ENCODE measurements at places on chromosomes 7 and 10.

DNA sequence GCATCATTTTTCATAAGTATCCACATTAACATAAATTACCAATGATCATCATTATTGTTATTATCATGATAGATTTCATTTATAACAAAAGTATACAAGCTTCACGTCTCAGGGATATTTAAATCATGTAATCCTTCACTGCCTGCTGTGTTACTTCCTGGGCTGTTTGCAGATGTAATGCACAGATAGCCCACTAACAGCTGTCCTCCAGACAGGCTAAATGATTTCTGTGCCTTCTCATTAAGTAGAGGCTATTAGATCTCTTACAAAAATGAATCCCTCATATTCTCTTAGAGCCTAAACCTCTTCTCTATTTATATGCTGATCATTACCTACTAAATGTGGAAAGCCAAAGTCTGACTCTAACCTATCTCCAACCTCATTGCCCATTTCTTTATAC is 9.3 kb downstream of the PCLO start:
- DNase-seq: no peak

DNA sequence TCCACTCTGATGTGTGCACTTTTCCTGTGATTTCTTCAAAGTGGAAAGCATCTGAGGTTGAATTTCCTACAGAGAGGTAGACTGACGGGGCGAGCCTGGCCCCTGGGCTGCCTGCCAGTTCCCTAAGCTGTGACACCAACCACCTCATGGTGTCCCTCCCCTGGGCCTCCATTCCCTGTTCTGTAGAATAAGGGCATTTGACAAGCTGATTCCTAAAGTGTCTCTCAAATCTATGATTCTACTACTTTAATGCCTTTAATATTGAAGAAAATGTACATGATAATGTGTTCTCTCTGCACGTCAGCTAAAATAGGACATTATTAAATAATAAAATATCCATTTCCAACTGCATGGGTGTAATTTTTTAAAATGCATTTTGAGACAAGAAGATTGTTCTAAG is 105.1 kb downstream of the SEC61G start:
- DNase-seq: no peak

GRCh38 chr10:113947184-113948041 is 93.0 kb downstream of the NHLRC2 start:
- DNase-seq: no peak

DNA sequence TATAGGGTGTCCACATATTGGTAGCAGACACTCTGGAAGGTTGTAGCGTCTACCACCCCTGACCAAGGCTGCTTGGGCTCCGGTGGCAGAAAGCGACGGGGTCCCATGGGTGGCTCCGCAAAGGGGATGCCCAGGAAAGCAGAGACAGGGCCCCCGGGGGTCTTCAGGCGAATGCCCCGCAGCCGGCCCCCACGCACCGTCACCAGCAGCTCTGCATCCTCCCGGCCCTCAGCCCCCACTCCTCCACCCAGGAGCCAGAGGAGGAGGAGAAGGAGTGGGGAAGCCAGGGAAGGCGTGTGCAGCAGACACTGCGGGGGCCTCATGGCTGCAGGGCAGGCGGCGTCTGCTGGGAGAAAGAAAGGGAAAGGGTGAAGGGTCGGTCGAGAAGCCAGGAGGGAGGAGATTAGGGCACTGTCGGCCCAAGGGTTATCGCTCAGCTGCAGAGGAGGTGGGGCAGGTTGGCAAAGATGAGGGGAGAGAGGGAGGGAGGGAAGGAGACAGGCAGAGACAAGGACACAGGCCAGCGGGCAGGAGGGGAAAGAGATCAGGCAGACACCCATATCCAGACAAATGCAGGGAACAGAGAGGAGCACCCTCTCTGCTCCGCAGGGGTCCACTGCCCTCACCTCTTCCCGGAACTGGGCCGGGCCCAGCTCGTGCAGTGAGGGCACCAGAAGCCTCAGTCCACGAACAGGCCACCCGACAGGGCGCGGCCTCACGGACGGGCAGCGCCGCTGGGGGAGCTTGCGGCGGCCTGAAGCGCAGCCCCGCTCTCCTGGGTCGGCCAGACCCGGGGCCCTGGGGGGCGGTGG is 1.6 kb downstream of the ACHE start:
- DNase-seq: no peak

DNA sequence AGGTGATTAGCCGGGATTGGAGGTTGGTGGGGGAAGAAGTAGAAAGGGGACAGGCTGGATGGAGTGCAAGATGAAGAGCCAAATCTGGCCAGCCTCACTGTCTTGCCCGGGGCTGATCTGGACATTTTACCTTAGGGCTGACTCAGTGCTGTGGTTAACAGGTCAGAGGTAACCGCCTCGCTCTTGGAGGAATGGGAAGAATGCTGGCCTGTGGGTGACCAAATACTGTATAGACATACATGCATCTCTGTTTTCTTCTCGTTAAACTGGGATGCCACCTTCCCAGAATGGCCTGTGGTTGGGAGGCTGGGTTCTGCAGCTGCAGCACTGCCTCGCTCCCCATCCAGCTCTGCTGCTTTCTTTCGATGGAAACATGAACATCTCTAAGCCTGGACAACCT is 120.0 kb downstream of the SEC23IP start:
- peak; percentile 40 for DNase-seq

DNA sequence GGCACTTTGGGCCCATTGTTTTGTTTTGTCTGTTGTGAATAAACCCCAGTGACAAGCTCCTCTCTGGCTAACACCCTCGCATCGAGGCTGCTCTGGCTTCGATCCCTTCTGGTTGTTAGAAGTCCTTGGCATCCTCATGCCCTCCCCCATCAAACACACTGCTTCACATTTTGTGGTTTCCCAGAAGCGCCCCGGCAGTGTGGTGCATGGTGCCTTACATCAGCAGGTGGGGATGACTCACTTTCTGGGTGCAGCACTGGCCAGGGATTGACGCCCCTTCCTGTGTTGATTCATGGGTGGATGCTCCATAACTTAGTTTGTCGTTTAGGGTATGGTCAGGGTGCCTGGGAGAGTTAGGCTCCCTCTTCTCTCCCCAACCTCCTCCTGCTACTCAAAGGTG is 51.4 kb downstream of the PLPP4 start:
- DNase-seq: peak; percentile 88

DNA sequence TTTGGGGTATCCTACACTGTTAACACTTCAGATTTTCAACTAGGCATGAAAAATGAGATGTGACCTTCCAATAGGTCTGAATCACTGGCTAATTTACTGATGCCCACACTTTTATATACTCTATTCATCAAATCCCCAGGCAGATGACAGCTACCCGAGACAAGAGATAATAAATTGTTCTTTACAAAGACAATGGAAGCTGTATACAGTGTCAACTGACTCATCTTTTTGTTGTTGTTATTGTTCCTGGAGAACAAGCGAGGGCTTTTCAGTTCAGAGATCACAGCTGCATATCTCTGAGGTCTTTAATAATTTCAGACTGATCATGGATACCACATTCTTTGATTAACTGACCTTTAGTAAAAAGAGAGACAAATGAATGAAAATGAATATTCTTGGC is 228.9 kb downstream of the SDHAF3 start:
- no peak for DNase-seq

GRCh38 chr7:24913801-24914464 is 66.0 kb downstream of the OSBPL3 start:
- DNase-seq: no peak

GRCh38 chr7:78206769-78207168 is 408.2 kb downstream of the PHTF2 start:
- no peak for DNase-seq

GRCh38 chr10:124992462-124993344 is 50.8 kb downstream of the ZRANB1 start:
- peak; percentile 39 for DNase-seq

GRCh38 chr10:63976538-63976937 is 455.3 kb downstream of the REEP3 start:
- no peak for DNase-seq

DNA sequence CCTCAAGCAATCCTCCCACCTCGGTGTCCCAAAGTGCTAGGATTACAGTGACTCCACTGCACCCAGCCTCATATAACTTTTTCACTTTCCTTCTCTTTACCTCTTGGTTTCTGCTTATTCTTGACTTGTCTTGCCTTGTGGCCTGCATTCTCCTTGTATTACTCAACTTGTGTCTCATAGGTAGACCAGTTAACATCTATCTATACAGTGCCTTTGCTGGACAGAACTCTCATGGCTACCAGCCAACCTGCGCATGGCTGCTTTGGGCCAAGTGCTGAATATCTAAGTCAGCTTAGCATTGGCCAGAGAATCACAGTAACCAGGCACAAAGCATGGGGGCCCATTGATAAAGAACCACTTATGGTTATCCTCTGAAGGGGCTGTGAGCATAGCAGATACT is 42.6 kb upstream of the ZNRF2 start:
- DNase-seq: peak; percentile 73

GRCh38 chr7:124635416-124635815 is 130.2 kb downstream of the GPR37 start:
- DNase-seq: no peak

DNA sequence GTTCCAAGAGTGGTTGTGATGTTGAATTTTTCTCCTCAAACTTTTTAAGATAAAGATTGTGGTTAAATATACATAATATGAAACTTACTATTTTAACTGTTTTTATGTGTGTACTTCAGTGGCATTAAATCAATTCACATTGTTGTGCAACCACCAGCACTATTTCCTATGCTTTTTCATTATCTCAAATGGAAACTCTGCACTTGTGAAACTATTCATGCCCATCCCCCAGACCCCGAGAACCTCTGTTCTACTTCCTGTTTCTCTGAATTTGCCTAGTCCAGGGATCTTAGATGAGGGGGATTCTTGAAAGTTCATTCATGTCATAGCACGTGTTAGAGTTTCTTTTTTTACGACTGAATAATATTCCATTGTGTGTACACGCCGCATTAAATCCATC is 67.0 kb downstream of the WDR37 start:
- no peak for DNase-seq

DNA sequence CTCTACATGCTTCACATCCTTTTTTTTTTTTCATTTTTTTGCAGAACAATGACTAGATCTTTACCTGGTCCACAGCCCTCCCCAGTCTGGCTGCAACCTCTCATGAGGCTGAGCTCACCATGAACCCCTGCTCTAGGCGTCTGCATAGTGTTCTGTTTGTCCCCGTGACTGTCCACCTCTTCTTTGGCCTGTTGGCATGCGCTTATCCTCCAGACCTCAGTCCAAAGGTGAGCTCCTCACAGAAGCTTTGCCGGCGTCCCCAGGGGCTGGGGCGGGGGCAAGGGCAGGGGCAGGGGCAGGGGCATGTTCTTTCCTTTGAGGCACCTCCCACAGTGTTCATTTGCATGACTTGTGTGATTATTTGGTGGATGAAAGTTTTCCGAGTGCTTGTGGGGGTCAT is 218.4 kb upstream of the ZNF32 start:
- DNase-seq: no peak

DNA sequence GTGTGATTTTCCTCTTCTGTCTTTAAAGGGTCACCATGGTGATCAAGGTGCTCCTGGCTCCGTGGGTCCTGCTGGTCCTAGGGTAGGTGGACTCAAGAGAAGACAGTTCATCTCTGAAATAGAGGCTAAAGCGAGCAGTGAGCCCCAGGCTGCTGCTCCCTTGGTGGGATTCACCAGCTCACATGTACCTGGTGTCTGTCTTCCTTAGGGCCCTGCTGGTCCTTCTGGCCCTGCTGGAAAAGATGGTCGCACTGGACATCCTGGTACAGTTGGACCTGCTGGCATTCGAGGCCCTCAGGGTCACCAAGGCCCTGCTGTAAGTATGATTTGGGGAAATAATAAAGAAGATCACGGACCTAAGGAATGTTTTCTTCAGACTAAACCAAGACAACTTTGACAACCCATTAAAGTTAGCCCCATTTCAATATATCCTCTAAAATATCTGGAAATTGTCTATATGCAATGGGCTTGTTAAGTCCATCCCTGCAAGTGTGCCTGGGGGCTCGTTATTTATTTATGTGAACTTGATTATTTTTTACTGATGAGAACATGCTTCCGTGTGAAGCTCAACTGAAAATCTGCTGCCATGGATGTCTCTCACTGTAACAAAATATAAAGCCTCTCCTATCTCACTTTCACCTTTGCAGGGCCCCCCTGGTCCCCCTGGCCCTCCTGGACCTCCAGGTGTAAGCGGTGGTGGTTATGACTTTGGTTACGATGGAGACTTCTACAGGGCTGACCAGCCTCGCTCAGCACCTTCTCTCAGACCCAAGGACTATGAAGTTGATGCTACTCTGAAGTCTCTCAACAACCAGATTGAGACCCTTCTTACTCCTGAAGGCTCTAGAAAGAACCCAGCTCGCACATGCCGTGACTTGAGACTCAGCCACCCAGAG is 32.5 kb downstream of the COL1A2 start:
- no peak for DNase-seq

GRCh38 chr7:149432121-149432691 is 28.7 kb downstream of the ZNF777 start:
- no peak for DNase-seq

DNA sequence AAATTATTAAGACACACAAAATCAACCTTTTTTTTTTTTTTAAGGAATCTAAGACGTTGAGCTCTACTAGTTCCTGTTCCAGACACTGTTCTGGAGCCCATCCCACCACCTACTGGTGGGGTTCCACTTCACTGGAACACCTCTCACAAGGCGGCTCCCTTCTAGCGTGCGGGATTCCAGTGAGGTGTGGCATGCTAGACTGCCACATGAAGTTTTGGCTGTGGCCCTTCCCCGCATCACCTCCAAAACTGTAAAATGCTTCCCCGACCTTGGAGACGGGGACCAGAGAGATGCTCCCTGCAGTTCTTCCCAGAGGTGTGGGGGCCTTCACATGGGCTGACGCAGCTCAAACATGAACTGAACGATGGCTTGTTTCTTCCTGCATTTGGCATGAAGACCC is 12.6 kb downstream of the FAM53B start:
- DNase-seq: no peak

- peak; percentile 93 for DNase-seq
Measured at GRCh38 chr10:78779339-78779955, 289.3 kb upstream of the ZMIZ1 start.

- DNase-seq: no peak
Measured at GRCh38 chr7:142602756-142603155, 146.5 kb upstream of the PRSS1 start.

- no peak for DNase-seq
Measured at GRCh38 chr10:101903827-101904550, 60.4 kb upstream of the KCNIP2 start.

GRCh38 chr10:22086730-22087401 is 83.3 kb upstream of the DNAJC1 start:
- DNase-seq: no peak

GRCh38 chr7:127667017-127667670 is 15.2 kb downstream of the SND1 start:
- peak; percentile 86 for DNase-seq
